Epithelial cell of proximal tubule (primary cell): ENCODE measurements at places on chromosomes 11 and 22. TPM values are rescaled to one million over a fixed set of nuclear protein-coding genes. Genes with fewer than 3 reads are reported as not detected.

The MS4A1 gene
- not detected in 2 replicates for total RNA-seq

The SLC22A25 gene
- total RNA-seq, result not detected in 2 replicates

The TMPRSS6 gene
- total RNA-seq, result not detected in 2 replicates

The IL18 gene
- 31.3 and 48.5 TPM in 2 replicates for total RNA-seq

The SLC22A9 gene
- not detected in 2 replicates for total RNA-seq

The USP2 gene
- 0.63 and 1.1 TPM in 2 replicates for total RNA-seq

The CDC42EP2 gene
- total RNA-seq, result 18.6 and 23.1 TPM in 2 replicates

The RIC3 gene
- 0.92 and 1.6 TPM in 2 replicates for total RNA-seq

The MMP12 gene
- not detected in 2 replicates for total RNA-seq

The PICALM gene
- total RNA-seq, result 153 and 218 TPM in 2 replicates

The TMEM223 gene
- total RNA-seq, result 51.1 and 58.9 TPM in 2 replicates

The OR56B4 gene
- total RNA-seq, result not detected in 2 replicates
